T-helper 17 cell (primary cell): ENCODE measurements at places on chromosomes 6 and 20. TPM values are rescaled to one million over a fixed set of nuclear protein-coding genes. Genes with fewer than 3 reads are reported as not detected.

DNA sequence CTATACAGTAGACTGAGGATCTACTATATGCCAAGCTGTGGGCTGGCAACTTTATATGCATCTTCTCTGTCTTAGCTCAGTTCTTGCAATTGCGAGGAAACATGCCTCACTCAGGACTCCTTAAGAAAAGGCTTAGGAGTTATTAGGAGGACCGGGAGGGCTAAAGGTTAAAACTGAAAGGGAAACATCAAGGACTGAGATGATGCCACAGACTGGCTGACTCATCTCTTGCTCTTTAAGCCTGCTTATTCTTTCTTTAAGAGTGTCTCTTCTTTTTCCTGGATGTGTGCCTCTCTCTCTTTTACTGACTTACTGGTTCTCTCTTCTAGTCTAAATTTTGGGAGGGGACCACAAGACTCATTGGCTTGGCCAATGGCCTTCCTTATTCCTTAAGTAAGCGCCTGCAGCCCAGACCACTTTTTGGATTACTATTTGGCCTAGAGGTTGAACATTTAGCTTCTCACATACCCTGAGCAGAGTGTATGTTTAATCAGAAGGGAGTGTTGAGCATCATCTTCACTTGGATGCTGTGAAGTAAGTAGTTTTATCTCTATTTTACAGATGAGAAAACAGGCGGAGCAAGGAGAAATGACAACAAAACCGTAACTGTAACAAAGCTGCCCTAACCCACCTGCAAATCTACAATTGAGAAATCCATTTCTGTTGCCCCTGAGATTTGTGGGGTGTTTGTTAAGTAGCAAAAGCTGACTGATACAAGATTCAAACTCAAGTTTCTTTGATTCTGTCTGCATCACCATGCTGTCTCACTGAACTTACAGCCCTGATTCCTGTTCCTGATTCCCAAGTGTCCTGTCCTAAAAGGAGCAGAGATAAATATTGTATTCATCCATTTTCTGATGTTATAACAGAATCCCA, 7.2 kb upstream of the SDC4 start:
- no peak for DNase-seq

DNA sequence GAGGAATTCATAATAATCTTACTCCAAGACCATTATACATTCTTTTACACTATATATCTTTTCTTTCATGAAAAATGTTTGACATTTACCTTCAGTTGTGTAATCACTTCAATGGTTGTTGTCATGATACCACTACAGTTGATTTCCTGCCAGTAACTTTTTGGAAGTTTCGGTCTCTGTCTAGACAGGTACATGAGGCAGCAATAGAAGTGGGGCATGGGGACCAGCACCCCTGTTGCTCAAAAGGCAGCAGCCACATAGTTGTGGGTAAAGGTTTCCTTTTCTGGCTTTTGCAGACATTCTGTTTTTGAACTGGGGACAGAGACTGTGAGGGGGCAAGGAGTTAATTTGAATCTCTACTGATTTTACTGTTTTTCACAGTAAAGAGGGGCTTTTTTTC, 14.1 kb downstream of the SAMD5 start:
- no peak for DNase-seq

DNA sequence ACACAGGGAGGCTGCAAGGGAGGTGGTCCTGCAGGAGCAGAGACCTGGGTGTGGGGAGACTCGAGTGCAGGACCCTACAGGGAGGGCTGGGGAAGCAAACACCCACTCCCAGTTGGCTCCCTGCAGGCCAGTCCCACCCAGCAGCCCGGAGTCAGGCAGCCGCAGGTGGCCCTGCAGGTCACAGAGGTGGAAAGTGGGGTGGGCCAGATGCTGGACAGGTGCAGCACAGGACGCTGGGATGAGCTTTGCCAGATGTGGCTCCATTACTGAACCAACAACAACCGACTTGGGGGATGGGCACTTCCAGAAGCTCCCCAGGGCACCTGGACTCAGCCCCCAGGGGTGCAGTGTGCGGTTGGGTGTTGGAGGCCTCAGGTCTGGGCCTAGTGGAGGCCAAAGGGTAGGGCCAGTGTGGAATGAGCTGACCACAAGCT, 26.6 kb upstream of the MYT1 start:
- no peak for DNase-seq

CFB gene
- total RNA-seq: 0.65 TPM

DNA sequence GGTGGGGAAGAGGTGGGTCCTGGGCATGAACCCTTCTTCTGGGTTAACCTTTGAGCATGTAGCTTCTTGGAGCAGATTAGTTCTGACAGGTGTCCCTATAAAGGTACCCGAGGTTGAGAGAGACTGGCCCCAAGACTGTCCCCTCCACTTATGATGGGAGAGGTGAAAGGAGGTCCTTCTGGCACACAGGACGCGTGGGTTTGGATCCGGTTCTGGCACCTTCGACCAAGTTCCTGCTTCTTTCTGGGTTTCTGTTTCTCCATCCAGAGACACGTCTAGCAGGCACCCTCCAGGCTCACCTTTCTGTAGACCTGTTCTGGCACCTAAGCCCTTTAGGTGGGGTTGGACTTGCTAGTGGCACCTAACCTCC, 4.1 kb downstream of the PAX1 start:
- no peak for DNase-seq

DNA sequence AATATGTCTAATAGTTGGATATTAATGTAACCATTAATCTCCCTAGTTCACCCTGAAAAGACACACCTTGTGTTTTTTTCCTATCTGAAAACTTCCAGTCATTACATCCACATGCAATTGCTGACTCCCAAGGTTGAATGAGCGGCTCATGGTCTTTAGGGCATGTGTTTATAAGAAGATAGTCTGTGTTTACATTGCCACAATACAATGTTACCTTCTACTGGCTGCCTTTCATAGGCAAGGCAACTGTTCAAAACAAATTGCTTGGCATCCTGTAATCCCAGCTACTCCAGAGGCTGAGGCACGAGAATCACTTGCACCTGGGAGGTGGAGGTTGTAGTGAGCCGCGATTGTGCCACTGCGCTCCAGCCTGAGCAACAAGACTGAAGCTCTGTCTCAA, 86.8 kb upstream of the SHLD1 start:
- DNase-seq: no peak

- DNase-seq: no peak
Measured at GRCh38 chr6:82362144-82362543, 1.5 kb upstream of the TPBG start.

DNA sequence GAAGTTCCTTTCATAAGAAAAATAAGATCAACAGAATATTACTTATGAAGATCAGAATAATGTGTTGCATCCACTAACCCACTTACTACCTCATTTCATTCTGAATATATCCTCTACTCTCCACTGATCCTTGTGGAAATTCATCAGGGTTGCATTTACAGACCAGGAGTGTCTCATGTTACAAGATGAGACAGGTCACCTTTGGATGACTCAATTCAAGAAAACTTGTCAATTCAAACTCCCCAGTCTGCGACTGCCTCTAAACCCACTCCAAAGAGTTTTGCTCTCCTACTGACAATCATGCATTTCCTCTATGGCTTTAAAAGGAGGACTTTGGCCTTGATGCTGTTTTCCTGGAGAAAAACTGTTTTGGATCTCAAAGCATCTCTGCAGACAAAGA, 68.4 kb downstream of the ID4 start:
- DNase-seq: no peak

RFX6 gene
- not detected for total RNA-seq

ADGRF1 gene
- not detected for total RNA-seq

SLC22A7 gene
- total RNA-seq: not detected

GRCh38 chr6:46925563-46926253, 4.0 kb upstream of the ADGRF5 start:
- DNase-seq: no peak

DNA sequence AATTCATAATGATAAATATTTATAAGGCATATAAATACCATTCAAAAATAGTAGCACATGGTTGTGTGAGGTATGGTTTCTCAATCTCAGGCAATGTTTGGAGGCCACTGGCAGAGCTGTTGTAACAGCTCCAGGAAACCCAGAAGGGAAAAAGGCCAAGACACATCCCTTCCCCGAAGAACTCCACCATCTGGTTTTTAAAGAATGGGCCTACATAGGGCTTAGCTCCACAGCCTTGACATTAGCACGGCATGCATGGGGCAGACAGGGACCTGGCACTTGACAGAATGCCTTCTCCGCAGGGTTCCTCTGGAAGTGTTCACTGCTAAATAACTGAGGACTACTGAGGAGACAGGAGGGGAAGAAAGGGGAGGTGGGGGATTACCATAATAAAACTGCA, 16.1 kb upstream of the FOXO3 start:
- DNase-seq: no peak

DNA sequence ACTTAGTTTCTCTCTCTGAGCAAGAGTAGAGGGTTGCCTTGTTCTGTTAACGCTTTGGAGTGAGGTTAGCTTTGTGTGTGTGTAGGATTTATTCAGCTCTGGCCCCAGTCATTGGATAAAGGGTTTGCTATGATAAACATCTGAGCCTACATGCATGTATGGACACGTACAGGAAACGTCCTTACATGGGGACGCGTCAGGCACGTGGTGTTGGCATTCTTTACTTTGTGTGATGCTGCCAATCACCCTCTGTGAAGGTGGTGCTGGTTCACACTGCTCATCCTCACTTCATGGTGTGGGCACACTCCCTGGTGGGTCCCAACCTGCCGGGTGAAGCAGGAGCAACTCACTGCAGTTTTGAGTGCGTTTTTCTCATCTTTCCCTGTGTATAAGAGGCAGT, 53.4 kb upstream of the CD93 start:
- no peak for DNase-seq

DNA sequence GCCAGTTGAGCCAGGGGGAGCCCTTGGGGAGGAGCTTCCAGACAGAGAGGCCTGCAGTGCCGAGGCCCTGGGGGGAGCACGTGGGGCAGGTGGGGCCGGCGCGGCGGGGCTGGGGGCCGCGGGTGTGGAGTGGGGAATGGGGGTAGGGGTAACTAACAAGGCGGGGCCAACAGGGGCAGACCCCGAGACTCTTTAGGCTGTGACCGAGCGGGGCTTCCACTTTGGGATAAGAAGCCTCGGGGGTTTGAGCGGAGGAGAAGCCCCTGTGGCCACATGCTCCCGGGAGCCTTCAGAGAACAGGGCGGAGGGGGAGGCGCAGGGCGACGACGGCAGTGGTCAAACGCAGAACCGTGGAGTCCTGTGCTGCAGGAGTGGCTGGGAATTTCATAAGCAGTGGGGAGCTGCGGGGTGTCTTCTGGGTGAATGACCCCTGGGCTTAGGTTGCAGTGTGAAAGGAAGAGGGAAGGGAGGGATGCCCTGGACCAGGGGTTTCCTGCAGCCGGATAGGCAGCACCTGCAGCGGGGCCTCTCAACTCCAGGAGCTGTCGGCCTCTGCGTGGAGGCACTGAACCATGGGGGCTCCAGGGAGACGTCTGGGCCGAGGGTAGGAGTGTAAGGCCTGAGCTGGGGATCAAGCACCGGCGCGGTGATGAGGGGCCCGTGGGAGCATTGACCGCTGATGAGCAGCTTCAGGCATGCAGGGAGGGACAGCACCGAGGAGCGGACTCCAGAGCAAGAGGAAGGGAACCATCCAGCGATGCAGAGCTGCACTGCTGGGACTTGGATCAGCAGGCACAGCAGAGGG, 121.0 kb downstream of the SYNDIG1 start:
- no peak for DNase-seq

CLPSL2 gene
- total RNA-seq: not detected

GRCh38 chr6:30769853-30770524, 25.6 kb upstream of the IER3 start:
- DNase-seq: no peak

- no peak for DNase-seq
Measured at GRCh38 chr6:8414844-8415243, 20.5 kb downstream of the SLC35B3 start.

DNA sequence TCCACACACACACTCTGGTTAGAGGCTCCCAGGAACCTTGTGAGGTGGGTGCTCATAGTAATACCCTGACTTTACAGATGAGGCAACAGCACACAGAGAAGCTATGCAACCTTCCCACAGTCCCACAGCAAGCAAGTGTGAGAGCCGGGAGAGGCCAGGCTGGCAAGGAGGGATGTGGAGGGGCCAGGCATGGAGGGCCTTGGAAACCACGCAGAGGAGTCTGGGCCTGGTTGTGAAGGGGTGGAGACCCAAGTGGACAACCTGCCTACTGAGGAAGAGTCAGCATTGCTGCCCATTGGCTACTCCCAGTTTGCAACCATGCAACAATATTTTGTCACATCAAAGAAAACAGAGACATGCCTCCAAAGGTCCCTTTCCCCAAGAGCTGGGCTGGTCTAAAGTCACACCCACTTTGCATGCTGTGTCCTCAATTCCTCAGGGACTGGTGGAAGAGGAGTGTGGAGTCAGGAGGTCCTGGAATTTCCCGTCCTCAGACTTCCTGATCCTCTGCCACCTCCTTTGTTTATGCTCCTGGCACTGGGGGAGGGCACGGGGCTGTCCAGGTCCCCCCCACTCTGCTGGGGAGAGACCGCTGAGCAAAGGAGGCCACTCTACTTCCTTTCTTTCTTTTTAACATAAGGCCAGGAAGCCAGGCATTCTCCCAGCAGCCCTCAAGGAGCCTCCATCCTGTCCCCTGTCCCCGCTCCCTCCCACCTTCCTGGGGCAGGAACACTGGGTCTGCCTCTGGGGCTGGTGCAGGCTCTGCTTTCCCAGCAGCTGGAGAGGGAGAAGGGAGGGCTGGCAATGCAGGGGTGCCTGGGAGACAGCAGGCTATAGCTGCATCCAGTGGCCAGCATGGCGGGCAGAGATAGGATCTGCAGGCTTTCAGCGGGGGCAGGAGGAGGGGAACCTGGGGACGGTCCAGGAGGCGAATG, 68.3 kb downstream of the NOL4L start:
- no peak for DNase-seq

DNA sequence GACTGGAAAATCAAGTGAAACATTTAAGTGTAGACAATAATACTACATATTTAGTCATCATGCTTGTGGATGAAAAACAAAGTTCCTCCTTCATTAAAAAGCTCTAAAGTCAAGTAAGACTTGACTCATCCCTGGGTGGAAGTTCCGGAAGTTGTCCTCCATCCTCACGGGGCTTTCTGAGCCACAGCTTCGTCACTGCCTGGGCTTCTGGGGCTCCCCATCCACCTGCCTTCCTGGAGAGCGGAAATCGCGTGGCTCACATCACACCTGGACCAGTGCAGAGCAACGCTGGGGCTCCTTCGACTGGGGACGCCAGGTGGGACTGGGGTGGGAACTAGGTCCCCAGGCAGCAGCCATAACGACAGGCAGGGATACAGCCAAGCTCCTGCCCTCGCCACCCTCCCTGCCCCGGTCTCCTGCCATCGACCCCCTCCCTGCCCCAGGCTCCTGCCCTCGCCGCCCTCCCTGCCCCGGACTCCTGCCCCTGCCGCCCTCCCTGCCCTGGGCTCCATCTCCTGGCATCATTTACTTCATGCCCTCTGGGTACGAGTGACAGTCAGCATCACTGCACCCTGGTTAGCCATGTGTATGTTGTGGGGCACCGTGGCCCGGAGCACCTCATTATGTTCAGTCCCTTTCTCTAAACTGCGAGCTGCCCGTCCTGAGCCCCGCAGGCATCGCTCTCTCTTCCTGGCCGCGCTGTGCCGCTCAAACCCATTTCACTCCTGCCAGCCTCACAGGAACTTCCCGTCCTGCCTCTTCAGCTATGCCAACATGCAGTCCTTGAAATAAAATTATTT, 12.9 kb downstream of the THBS2 start:
- DNase-seq: no peak

DLK2 gene
- total RNA-seq: 0.25 TPM

HLA-DPA1 gene
- total RNA-seq: 71.2 TPM

- DNase-seq: no peak
Measured at GRCh38 chr20:51702556-51702955, 65.6 kb downstream of the ATP9A start.
